ENCODE measurements at places on chromosomes 7 and 10.

- no peak for DNase-seq
Observed at GRCh38 chr10:120426306-120426705, 30.7 kb upstream of the PLPP4 start.

DNA sequence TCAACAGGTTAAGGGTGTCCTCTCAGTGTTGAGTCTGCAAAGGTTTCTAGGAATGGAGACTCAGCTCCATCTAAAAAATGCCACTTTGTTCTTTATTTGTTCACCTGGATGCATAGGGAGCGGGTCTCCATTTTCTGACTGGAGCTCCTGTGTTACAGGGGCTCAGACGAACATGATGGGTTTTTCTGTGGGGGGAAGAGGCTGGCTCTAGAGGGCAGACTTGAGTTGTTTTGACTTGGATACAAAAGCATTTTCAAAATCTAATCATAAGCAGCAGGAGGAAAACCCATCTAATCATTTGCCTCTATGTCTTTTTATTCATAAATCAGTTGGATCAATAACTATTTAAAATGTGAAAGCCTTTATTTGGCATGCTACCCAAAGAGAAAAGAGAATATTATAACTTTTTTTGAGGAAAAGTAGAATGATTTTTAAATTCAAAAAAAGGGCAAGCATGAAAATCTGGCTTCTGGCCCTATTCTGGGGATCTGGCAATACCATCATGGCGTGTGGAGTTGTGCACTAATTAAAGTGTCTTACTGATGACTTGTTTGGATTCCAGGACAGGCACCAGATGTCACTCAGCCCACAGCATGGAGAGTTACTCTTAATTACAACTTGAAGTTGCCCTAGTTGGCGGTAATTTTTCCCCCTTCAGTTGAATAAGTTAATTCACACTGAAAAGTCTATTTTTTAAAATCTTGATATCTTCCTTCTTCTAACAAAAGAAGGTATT is 594.9 kb downstream of the REEP3 start:
- no peak for DNase-seq

GRCh38 chr10:19848226-19848985 is 32.2 kb downstream of the PLXDC2 start:
- no peak for DNase-seq

GRCh38 chr10:35605191-35605590 is at the start of gene GJD4:
Gene GJD4 (plus strand): TSS chr10:35605341. CDS start chr10:35605568, 227 bp downstream.
- DNase-seq = no peak

- no peak for DNase-seq
Observed at GRCh38 chr7:116212869-116213268, 2.5 kb downstream of the TES start.

GRCh38 chr7:47763063-47763974 is 181.4 kb upstream of the TNS3 start:
- DNase-seq = no peak

DNA sequence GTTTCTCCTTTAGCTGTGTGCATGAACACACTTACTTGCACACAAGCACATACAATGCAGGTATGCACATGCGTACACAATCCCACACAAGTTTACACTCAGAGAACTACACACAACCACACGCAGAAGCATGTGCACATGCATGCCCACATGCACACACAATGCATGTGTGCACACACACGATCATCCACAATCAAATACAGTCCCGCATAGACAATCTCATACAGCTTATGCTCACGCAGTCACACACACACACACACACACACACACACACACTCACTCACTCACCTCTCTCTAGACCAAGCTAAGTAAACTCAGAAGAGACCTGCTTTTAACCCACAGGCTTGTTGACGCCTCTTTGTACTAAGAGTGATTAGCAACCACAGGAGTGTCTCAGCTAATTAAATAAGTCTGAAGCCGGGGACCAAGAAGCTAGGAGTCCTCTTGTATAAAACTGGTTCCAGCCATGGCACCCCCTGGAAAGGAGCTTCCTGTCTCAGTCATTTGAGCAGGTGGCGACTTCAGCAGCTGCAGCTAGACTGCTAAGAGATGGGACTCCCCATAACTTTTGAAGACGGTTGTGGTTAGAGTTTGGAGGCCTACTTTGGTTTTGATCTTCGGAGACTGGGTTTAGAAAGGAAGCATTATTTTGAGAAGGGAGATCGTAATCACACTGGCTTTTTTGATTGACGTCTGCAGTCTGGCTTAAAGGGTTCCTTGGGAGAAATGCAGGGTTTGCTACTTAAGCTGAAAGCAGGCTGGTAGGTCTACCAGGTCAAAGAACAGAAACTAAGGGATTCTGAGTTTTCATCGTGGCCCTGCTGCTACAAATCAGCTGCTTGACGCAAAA is 82.3 kb upstream of the ADRB1 start:
- DNase-seq = peak; percentile 47

- DNase-seq = no peak
Observed at GRCh38 chr10:22564060-22564459, 150.3 kb downstream of the PIP4K2A start.

GRCh38 chr10:74586088-74586585 is 240.3 kb upstream of the KAT6B start:
- peak; percentile 83 for DNase-seq
